GM13977 (cell line): ENCODE measurements at places on chromosomes 5 and 9.

DNA sequence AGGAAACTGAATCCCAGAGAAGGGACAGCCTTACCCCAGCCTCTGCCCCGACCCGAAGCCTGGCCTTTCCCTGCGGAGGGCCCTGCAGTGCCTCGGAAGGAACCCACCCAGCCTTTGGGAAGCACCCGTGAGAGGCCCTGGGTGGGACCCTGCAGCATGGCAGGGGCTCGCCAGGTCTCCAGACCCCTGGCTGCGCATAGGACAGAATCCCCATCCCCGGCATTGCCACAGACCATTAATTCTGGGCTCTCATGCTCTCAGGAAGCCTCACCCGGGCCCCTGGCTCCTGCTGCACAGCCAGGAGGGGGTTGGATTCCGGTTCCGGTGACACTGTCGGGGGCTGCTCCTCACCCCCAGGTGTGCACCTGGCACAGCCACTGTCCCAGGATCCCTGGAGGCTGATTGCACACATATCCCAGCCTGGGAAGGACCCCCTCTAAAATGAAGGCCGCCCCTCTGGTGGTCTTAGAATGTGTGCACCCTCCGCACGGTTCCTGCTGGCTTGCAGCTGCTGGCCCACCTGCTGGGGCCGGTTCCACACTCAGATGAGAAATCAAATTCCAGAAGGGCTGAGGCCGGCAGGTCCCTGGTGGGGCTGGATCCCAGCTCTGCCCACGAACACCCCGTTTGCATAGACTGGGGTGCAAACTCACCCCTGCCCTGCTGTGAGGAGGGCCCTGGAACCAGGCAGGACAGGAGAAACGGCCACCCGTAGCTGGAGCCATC lies 4.7 kb downstream of the EGFL7 start:
- DNase-seq, result no peak

GRCh38 chr5:127229185-127229889 lies 61.3 kb upstream of the MEGF10 start:
- peak; percentile 78 for DNase-seq

DNA sequence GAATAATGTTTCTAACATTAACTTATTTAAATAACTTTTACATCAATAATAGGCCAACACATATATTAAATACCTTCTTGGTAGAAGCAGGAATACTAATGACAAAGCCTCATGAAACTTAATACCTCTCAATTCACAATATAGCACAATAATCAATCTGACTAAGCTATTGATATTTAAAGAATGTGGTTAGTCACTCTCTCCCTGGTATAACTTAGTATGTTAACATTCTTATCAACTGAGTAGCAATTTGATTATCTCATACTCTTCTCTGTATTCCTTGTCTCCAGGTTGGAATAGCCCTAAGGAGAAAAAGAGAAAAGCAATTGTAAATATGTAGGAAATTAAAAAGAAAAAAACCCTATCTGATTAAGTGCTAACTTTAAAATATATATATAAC lies 4.9 kb upstream of the PGGT1B start:
- DNase-seq, result no peak

- DNase-seq, result no peak
Measured at GRCh38 chr9:37968228-37968701, 64.3 kb upstream of the SLC25A51 start.
